Small intestine (tissue), 16 donors: ENCODE measurements at places on chromosomes 1 and 21.
A peak's percentile ranks its signal among the peaks of the same experiment; 100 is the strongest.

DNA sequence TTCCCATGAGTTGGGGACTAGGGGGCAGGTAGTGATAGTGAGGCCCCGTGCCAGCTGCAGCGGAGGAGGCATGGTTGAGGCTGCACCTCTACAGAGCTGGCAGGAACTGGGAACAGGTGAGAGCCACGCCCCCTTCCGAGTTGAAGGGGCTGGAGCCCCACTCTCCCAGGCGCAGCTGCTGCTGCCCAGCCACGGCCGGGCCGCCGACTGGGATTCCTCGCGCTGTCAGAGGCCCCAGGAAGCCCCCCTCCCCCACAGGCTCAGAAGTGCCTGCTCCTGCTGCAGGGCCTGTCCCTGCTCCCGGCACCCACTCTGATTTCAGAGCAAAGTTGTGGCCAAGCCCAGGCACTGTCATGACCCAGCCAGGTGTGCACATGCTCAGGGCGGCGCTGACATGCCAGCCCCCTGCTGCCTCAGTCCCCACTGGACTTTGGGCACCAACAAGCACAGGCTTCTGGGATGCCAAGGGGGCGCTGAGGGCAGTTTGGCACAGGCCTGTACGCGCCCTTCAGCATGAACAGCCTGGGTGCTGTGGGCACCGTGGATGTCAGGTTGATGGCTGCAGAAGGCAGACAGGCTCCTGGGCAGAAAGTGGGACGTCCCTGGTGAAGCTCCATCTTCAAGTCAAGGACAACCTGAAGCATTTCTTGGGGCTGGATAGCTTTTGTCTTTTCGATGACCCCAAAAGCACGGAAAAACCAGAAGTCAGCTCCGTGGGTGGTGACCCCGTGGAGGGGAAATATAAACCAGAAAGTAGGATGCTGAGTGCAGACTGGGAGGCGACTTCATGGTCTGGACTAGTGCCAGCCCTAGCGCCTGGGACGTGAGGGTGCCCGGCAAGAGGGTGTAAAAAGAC, 121.5 kb downstream of the SIM2 start:
- no peak for DNase-seq

DNA sequence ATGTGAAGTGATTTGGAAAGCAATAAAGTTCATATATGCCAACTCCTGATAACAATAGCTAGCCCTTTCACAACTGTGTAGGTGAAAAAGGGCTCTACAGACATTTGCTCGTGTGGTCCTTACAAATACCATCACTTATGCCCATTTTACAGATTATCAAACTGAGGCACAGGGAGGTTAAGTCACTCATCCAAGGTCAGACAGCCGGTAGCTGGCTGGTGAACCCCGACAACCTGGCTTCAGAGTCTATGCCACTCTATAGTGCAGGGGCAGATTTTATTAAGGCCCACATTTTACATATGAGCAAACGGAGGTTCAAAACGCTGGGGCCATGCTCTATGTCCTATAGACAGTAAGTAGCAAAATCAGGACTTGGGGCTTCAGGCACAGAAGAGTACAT, 280.5 kb downstream of the RRAGC start:
- DNase-seq = no peak

DNA sequence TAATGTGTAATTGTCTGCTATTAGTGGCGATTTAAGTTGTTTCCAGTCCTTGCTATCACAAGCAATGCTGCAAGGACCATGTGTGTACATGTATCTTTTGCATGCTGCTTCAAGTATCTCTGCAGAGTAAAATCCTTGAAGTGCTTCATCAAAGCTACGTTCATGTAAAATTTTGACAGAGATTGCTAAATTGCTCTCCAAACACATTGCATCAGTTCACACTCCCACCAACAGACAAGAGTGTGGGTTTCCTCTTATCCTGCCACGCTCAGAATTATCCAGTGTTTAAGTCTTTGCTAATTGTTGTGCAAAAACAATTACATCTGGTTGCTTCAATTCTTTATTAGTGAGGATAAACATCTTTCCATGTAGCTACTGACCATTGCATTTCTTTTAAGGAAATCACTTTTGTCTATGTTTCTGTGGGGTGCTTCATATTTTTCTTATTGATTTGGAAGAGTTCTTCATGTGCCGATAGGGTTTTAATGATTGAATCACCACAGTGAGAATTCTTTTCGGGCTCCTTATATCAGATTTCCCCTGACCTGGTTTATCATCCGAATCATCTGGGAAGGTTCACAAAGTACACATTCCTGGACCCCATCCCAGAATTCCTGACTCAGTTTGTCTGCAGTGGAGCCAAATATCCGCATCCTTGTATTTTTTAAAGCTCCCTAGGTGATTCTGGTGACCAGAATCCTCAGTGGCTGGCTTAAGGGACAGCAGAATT, 56.3 kb upstream of the GALNT2 start:
- no peak for DNase-seq

DNA sequence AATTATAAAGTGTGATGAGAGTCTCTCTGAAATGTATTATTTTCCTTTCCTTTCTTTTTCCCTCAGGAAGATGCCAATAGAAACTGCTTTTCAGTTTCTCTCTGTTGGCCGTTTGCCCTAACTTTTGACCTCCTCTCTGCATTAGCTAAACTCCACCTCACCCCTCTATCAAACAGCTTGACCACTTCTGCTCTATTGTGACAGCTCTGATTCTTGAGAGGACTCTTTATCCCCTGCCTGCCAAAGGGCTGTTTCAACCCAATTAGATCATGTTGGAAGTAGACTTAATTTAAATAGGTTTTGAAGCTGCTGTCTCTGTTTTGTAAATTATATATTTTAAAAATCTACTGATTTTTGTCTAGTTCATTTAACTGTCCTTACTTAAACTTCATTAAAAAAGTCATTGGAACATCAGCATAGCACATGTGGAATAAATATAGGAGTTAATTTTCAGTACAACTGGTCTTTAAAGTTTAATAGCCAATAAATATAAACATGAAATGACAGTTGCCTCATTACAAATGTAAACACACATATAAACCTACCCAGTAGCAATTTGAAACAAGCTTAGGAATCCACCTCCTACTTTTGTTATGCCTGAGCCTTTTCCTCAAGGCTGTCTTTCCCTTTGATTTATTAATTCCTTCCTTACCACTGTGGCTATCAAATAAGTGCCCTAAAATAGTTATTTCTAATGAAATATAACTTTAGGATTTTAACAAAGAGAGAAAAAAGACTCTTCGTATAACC, 152.0 kb downstream of the CHRM3 start:
- no peak for DNase-seq

GRCh38 chr1:64080941-64081562, 122.4 kb upstream of the UBE2U start:
- DNase-seq = no peak

GRCh38 chr1:16186655-16187235, 25.7 kb downstream of the ARHGEF19 start:
- DNase-seq = no peak

DNA sequence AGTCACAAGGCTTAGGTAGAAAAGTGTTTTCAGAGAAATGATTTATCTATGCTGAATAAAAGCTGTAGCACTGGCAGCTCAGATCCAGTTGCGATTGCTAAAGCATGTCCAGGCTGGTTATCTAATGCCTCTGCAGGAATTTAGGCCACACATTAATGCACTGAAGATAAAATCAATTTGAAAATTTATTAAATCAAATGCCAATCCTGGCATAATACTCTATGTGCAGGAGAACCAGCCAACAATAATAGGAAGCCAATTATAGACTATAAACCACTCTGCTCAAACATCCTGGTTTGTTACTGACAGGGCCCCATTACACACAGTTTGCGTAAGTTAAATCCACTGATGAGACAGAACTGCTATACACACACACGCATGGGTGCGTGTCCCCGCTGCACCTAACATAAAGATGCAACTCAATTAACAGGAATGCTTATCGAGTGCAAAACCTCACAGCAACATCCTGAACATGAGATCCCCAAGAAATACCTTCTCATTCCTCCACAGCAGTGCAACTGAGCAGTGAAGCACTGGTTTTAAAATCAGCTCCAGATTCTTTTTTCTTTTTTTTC, 40.6 kb downstream of the PTP4A2 start:
- no peak for DNase-seq

DNA sequence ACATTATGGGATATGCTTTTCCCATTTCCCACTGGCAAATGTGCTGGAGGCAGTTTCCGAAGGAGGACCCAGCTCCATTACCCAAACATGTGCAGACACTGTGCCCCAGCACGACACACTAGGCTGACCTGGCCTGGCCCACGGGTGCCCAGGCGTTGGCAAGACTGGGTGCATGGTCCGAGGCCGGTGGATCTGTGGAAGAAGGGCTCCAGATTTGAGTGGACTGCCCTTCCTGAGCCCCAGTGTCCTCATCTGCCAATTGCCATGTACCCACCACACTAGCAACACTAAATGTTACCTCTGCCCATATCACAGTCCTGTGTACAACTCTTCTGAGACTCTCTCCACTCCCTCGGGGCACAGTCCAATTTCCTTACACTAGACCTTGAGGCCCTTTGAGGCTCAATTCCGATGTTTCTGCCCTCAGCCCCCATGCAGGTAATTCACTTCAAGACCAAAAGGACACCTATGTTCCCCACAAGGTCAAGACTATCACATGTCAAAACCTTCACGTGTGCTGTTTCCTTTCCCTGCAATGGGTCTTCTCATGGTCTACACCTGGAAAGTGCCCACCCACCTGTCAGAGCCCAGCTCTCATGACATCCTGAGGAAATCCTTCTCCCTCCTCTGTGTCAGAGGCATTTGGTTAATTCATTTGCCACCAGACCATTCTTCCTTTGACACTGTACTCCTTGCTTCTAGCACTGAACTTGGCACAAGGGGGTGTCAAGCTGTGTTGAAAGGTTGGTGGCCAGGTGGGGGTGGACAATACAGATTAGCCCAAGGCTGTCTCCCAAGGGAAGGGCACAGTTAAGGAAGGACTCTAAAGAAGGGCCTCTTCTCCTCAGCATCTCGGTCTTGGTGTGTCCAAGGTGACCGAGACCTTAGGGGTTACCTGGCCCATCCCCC, 124.9 kb downstream of the DMRTB1 start:
- DNase-seq = peak; percentile 27

- DNase-seq = peak; percentile 90
These were observed 62.1 kb downstream of the LRRN2 start for GRCh38 chr1:204623365-204623893.

GRCh38 chr1:178536844-178537371, 24.0 kb downstream of the TEX35 start:
- peak; percentile 87 for DNase-seq

GRCh38 chr1:15279576-15280230, 32.7 kb downstream of the FHAD1 start:
- DNase-seq = no peak

GRCh38 chr1:246930830-246931548, 759 bp downstream of the AHCTF1 start:
- DNase-seq = peak; percentile 78

GRCh38 chr1:227191607-227192006, 126.7 kb downstream of the CDC42BPA start:
- DNase-seq = no peak

GRCh38 chr1:40451238-40451585, 936 bp downstream of the ZFP69B start:
- DNase-seq = no peak

DNA sequence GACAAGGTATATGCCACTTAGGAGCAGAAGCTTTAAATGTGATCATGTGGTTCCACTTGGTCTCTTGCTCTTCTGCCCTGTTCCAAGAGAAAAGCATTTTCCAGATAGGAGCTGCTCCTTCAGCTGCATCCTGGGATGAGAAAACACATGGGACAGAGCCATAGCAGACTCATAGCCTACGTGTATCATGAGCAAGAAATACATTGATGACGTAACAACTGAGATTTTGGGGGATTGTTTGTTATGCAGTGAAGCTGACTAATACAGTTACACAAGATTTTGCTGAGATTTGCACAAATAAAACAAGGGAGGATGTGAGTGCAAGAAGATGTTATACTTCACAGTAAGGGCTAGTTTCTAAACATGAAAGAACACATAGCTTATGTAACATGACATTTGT, 36.0 kb upstream of the IRF2BP2 start:
- DNase-seq = no peak

DNA sequence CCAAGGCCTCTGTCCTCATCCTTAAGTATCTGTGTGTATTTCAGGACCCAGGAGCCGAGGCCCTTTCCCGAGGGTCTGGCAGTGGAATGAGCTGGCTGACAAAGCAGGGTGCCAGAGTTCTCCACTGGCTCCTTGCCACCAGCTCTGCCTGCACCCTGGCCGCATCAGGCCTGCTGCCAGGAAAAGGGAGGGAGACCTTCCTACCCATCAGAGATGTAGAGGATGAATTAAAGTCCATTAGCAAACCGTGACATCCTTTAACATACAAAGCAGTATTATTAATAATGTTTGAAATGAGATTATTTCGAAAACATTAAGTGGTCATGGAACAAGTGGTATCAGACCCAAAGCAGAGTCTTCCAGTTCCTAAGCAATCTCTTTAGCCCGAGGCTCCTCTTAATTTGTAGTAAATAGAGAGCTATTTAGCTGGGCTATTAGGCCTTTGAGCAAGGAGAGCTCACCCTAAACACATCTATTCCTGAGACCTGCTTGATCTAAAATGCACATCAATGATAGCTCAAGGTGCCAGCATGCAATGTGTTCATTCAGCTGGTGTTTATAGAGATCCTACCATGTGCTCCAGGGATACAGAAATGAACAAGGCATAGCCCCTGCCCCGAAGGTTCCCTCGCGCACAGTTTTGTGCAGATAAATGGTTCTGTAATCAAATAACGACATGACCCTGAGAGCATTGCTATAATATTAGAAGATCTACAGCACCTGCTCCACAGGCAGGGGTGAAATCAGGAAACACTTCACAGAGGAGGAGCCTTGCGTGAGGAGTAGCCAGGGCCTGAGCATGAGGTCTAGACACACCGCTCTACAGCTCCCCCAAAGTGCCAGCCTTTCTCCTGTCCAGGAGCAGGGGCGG, 44.0 kb downstream of the FAM163A start:
- peak; percentile 67 for DNase-seq

GRCh38 chr21:14531757-14532316, 14.3 kb downstream of the SAMSN1 start:
- no peak for DNase-seq

DNA sequence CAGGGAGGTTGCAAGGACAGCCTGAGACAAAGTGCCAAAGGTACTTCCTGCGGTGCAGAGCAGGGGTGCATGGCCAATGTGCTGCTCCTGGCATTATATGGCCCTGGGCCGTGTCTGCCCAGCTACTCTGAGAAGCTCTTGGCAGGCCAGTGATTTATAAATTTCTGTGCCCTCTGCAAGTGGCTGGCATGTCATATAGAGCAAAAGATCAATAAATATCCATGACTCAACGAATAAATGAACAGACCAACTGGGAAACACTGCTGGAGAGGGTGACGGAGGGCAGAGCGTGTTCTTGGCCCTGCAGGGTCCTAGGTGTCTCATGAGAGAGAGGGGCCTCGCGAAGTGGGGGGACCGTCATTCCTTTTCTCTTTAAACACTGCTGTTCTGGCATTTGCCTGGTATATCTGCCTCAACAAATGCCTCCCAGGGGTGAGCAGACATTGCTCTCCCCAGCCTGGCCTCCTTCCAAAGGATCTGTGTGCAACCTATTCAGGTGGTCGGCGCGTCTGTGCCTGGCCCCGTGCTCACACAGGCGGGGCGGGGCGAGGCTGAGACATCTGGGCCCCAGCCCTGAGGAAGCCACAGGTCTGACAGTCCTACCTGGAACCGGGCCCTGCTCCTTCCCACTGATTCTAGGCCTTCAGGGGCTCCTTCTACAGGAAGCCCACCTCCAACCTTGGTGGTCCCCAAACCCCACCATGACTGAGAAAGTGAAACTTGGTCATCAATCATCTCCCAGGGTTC, 82.3 kb downstream of the MRPL37 start:
- DNase-seq = no peak

- DNase-seq = no peak
These were observed 128.6 kb downstream of the ST6GALNAC3 start for GRCh38 chr1:76203127-76203526.

- DNase-seq = no peak
These were observed 37.6 kb downstream of the RNF115 start for GRCh38 chr1:145786271-145786670.
